H9 (cell line): ENCODE measurements at places on chromosomes 7 and 10.

- no peak for DNase-seq
- H3K27me3 ChIP-seq = no peaks in the 10 kb centered on the region
- H3K27ac ChIP-seq = no peak overlapping the region
- H3K4me1 ChIP-seq = no peaks in the 10 kb centered on the region; the same call in 1 of the 2 replicates
These were observed 17.0 kb downstream of the MPP7 start for GRCh38 chr10:28285816-28286215.

GRCh38 chr10:99941942-99942820 is 67.6 kb downstream of the DNMBP start:
- no peak overlapping the region for H3K4me3 ChIP-seq
- no peaks in the 10 kb centered on the region for H3K4me1 ChIP-seq
- peaks cover 12% of the 10 kb centered on the region for H3K36me3 ChIP-seq
- H3K27ac ChIP-seq = no peak overlapping the region

DNA sequence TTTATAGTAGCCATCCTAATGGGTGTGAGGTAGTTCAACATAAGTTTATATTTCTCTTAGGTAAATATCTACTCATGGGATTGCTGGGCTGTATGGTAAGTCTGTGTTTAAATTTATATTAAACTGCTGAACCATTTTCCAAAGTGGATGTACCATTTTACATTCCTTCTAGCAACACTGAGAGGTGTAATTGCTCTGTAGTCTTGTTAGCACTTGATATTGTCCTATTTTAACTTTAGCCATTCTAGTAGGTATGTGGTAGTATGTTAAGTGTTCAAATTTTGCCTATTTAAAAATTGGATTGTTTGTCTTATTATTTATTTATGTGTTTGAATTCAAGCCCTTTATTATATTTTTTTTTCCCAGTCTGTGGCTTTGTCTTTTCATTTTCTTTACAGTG is 2.6 kb upstream of the HPS1 start:
- no peaks in the 10 kb centered on the region for H3K27me3 ChIP-seq
- no peak overlapping the region for H3K27ac ChIP-seq
- peaks cover 9% of the 10 kb centered on the region for H3K36me3 ChIP-seq
- DNase-seq = no peak
- no peak overlapping the region for H3K4me3 ChIP-seq

DNA sequence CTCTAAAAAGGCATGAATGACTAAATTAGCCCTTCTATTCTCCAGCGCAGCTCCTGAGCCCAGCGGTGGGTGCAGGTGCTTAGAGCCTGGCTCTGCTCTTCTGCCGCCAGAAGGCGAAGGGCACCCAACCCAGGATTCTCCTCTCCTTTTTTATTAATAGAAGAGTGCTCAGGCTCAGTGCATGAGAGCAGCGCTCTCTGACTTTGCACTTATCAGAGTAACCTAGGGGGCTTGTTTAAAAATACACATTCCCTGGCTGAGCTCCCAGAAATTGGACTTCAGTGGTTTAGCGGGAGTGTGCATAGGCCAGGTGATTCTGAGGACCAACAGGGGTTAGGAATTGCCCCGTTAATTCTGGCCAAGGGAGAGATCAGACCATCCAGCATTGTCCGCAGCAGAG is 1.7 kb upstream of the PFKP start:
- H3K27me3 ChIP-seq = no peaks in the 10 kb centered on the region
- H3K27ac ChIP-seq = no peak overlapping the region
- no peak overlapping the region for H3K4me3 ChIP-seq
- peaks cover 11% of the 10 kb centered on the region; the same call in 2 of the 3 replicates for H3K36me3 ChIP-seq
- DNase-seq = no peak
